Stimulated activated naive CD4-positive, alpha-beta T cell (primary cell): ENCODE measurements at places on chromosomes 12 and 14.

DNA sequence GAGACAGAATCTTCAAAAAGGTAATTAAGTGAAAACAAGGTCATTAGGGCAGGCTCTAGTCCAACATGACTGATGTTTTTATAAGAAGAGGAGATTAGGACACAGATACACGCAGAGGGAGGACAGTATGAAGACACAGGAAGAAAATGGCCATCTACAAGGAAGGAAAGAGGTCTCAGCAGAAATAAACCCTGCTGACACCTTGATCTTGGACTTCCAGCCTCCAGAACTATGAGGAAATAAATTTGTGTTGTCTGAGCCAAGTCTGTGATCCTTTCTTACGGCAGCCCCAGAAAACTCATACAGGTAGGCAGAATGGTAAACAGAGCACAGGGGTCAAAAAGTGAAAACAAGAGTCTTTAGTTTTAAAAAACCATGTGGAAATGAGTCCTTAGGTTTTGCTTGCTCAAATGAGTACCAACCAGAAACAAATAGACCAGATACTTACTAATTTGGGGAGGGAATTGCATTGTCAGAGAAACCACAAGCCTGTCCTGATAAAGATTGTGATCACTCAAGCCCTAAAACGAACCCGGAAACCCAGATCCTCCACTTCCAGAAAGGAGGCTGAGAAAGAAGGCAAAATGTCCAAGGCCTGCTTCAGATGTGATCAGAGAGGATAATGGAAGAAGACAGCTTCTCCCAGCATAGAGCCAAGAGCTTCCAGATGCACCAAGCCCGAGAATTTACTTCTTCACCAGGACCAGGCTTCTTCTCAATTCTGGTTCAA, 93.9 kb downstream of the DUSP6 start:
- DNase-seq = no peak

DNA sequence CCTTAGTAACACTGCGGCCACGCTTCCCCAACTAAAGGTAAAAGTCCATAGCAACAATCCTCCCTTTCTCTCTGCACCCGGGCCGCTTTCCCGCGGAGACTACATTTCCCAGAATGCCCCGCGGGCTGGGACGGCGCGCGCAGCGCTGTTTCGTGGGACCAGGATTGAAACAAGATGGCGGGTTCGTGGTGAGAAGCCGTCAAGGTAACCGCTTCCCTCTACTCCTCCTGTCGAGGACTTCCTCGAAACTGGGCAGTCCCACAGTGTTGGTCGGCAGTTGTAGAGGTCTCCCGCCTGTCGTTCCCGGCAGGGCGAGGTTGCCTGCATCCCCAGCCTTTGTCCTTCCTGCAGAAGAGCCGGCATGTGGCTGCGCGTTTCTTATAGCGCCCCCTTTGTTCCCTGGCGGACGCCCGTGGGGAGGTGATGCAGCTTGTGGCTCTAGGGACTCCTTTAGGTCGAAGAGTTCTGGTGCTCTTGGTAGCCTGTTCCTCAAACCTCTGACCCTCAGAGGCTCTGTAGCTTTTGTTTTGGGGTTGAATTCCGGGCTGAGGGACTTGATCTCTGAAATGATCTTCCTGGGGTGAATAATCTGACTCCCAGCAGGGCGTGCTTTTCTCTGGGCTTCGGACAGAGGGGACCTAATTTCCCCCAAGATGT, at the start of gene MRPL42:
MRPL42 (plus strand) TSS at position 164 of the 657 bp plus-strand sequence. CDS start 1,772 bp downstream, outside the sequence.
- DNase-seq = peak; percentile 85

DNA sequence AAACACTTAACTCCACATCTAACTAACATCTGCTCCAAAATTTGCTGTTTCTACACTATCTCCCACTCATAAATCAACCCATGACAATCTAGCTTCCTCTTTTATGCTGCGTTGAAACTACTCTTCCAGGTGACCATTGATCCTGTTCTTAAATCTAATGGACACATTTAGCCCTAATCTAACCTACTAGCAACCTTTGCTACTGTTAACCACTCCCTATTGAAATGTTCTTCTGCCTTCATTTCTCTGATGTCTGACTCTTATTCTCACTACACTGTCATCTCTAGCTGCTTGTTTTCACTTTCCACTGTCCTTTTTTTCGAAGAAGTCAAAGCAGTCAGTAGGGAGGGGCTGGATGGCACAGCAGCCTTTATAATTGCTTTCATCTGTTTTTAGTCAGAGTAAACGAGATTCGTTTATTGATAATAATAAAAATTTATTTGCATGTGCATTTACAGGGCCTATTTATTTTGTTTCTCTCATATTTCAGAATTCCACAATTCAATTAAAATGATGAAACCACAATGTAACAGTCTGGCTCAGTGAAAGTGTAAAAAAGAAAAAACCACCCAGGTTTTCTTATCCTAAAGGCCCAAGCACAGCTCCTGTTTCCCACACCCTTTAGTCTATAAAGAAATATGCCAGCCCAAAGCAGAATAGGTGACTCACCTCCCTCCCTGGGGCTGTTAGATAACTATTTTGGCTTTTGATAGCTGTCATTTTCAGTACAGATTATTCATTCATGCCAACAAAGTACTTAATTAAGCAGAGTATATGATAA, 44.9 kb downstream of the ATP2B1 start:
- no peak for DNase-seq

DNA sequence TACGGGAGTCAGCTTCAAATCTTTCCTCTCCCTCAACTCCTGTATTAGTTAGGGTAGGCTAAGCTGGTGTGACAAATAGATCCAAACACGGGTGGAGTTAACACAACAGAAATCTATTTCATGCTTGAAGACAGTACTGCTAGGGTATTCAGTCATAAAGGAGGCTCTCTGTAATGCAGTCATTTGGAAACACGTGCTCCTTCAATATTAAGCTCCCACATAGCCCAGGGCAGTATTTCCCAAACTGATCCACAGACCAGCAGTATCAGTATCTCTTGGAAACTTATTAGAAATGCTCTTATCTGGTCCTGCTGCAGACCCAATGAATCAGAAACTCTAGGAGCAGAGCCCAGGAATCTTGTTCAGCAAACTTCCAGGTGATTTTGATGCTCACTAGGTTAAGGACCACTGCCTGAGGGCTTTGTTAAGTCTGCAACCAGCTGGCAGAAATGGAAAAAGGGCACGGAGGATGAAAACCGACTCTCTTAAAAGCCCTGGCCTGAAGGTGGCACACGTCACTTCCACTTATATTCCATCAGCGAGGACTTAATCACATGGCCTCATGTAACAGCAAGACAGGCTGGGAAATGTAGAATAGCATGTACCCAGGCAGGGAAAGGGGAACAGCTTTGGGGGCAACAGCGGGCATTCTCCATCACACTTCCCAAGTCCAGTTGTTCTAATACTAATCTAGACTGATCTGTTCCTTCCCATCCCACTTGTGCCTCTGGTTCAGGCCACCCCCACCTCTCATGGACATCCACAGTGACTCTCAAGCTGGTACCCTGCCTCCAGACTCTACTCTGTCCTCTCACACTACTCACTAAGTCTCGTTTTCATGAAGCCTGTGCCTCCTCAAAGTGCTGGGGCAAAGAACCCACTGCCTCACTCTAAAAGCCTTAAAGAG, 38.2 kb upstream of the RIC8B start:
- peak; percentile 20 for DNase-seq

- DNase-seq = no peak
Measured at GRCh38 chr14:101354726-101355125, 206.6 kb upstream of the DIO3 start.
